ENCODE measurements at places on chromosomes 7 and 10.

GRCh38 chr10:100895896-100896295 is 16.9 kb upstream of the SLF2 start:
- DNase-seq = no peak

DNA sequence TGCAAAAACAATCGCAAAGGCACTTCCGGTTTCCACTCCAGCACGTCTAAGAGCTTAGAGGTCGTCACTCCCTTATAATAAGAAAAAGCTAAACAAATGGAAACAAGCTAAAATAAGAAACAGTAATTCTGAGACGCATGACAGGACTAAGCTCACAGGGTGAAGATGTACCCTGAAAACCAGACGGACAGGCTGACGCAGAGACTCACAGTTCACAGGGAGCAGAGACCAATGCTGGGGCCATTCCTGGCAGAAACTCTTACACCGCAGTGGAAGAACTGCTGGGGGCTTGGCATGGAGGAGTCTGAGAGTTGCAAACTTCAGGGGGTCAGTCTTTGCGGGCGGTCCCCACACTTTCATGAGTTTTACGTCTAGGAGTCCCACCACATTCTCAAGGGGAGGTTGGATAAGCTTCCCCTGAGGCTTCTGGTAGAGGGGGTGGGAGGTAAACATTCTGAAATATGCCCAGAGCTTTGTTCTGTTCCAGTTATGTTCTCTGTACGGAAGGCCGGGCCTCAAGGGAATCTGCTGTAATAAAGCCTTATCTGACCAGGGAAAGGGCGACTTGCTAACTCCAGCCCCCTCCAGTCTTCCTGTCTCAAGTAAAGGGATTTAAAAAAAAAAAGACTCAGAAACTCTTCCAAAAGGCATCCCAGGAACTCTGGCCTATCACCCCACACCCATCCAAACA is 47.8 kb downstream of the BRI3 start:
- peak; percentile 70 for DNase-seq

GRCh38 chr10:78506614-78507013 is 473.0 kb downstream of the RPS24 start:
- no peak for DNase-seq

DNA sequence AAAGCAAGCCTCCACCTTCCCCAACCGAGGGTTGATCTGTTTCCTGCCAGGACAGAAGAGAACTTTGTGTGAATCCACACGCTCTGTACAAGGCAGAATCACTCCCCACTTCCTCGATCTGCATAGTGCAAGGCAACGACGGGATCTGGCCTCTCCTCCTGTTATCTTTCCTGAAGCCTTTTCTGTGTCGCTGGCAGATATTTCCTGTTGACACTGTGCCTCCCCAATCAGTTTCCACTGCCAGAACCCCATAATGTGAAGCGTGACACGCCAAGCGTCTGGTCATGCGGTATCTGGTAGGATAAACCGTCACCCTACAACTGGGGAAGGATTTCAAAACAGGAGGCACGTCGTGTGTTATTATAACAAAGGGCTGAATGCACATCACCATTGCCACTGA is 57.2 kb downstream of the FAM171A1 start:
- peak; percentile 67 for DNase-seq

GRCh38 chr7:158784270-158784669 is 45.0 kb downstream of the ESYT2 start:
- no peak for DNase-seq

DNA sequence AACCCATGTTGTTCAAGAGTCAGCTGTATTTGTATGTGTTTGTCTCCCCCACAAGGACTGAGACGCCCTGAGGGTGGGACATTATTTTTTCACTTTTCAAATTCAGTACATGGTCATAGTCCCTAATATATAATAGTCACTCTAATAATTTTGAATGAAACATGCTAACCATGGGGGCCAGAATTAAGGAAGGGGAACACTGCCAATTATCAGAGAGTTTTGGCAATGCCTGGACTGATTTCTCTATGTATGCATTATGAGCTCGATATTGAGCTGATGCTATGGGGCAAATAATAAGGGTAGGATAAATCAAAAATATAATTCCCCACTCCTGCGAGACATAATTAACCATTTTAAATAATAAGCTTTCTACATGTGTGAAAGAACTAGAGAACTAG is 87.4 kb downstream of the CPED1 start:
- DNase-seq = no peak

- no peak for DNase-seq
These were observed 239.9 kb downstream of the CAMK1D start for GRCh38 chr10:12589291-12589690.

DNA sequence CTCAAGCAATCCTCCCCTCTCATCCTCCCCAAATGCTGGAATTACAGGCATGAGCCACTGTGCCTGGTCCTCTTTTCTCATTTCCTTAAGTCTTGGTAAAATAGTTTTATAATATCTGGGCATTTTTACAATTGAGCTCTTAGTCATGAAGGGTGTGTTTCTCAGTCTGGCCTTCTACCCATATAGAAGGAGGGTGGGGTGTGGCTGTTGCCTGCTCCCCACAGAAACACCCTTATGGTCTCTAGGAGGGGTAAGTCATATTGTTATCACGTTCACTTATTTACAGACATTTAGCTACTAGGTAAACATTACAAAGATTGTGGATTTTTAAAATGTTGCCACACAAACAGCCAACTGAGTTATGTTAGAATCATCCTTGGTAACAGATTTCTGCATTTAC is 6.7 kb upstream of the OTUD1 start:
- no peak for DNase-seq

GRCh38 chr10:14602807-14603533 is 171.7 kb downstream of the FAM107B start:
- peak; percentile 34 for DNase-seq

DNA sequence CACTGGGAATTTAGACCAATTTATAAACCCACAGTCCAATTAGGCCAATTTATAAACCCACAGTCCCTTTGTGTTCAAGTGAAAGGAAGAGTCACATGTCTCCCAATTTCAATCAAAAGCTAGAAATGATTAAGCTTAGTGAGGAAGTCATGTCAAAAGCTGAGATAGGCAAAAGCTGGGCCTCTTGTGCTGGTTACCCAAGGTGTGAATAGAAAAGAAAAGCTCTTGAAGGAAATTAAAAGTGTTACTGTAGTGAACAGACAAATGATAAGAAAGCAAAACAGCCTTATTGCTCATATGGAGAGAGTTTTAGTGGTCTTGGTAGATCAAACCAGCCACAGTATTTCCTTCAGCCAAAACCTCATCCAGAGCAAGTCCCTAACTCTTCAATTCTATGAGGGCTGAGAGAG is 245.0 kb downstream of the HDAC9 start:
- no peak for DNase-seq

- DNase-seq = no peak
These were observed 658.1 kb upstream of the MGMT start for GRCh38 chr10:128808921-128809440.

GRCh38 chr7:132672200-132672990 is 96.1 kb upstream of the PLXNA4 start:
- DNase-seq = no peak

GRCh38 chr7:132899833-132900232 is 182.1 kb downstream of the CHCHD3 start:
- DNase-seq = no peak

DNA sequence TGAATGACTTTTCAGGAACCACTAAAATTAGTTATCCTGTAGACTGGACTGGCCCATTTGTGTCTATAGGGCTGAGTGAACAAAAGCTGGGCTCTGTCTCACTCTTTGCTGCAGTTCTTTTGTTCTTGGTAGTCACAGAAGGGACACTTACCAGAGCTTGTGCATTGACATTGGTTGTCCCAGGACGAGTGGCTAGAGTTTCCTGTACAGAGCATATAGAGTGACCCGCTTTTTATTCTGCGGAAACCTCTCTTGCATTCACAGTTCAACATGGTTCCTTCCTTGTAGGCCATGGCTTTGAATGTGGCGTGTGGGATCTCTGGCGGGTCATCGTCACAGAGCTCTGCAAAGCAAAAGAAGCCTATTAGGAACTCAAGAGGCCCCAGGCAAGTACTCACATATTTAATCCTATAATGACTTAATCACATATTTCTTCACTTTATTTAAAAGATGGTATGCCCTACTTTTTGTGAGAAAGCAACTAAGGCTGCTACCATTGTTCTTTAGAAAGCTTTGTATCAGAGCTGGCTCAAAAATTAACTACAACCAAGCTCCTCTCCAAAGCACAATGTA is 36.4 kb downstream of the IL2RA start:
- no peak for DNase-seq

- DNase-seq = peak; percentile 95
These were observed 26.4 kb downstream of the CHST15 start for GRCh38 chr10:124066781-124067714.

GRCh38 chr7:156576216-156577058 is 64.1 kb upstream of the RNF32 start:
- DNase-seq = peak; percentile 6
